ENCODE measurements at places on chromosomes 3 and 15. TPM values are rescaled to one million over a fixed set of nuclear protein-coding genes. Genes with fewer than 3 reads are reported as not detected.

The LRTM1 gene
- total RNA-seq: not detected

The NMB gene
- total RNA-seq: 12.0 TPM

The SPSB4 gene
- total RNA-seq: 0.67 TPM

The RASSF1 gene
- total RNA-seq: 16.6 TPM

The TRH gene
- not detected for total RNA-seq

The MST1R gene
- 6.5 TPM for total RNA-seq

The RAD54L2 gene
- total RNA-seq: 20.5 TPM

The MORC1 gene
- total RNA-seq: not detected

The FBXL2 gene
- 12.6 TPM for total RNA-seq

The SENP7 gene
- total RNA-seq: 15.6 TPM

The TAGLN3 gene
- 3.7 TPM for total RNA-seq

The ATP2B2 gene
- total RNA-seq: not detected

The ISLR gene
- 0.48 TPM for total RNA-seq

The RTP1 gene
- not detected for total RNA-seq

The MYRIP gene
- 0.04 TPM for total RNA-seq

The RBP2 gene
- not detected for total RNA-seq

The EBLN2 gene
- total RNA-seq: 1.1 TPM

The GRK7 gene
- not detected for total RNA-seq

The MRPL46 gene
- total RNA-seq: 22.2 TPM

The RPS17 gene
- 4,593 TPM for total RNA-seq

The ADAMTSL3 gene
- total RNA-seq: 0.67 TPM

The LIPC gene
- total RNA-seq: 1.1 TPM

The TRIM42 gene
- not detected for total RNA-seq

The GABRA5 gene
- not detected for total RNA-seq

The RASL12 gene
- 0.92 TPM for total RNA-seq

The CCNB2 gene
- 15.8 TPM for total RNA-seq

The SRGAP3 gene
- 4.9 TPM for total RNA-seq

The GOLGA8S gene
- not detected for total RNA-seq

The PTPRG gene
- 25.7 TPM for total RNA-seq

The ITIH3 gene
- not detected for total RNA-seq

The P4HTM gene
- 43.2 TPM for total RNA-seq

The FGF12 gene
- total RNA-seq: 3.2 TPM

The SLC2A2 gene
- not detected for total RNA-seq

The BOC gene
- 3.4 TPM for total RNA-seq

The NPAP1 gene
- not detected for total RNA-seq

The ESYT3 gene
- total RNA-seq: 3.5 TPM

The LIPH gene
- total RNA-seq: 2.5 TPM

The NLGN1 gene
- total RNA-seq: 4.5 TPM

The ISLR2 gene
- total RNA-seq: 1.2 TPM

The CHAC1 gene
- total RNA-seq: 86.3 TPM

The TAMM41 gene
- total RNA-seq: 8.6 TPM

The PLAAT1 gene
- 8.4 TPM for total RNA-seq

The PBRM1 gene
- total RNA-seq: 74.2 TPM

The SEMA3G gene
- total RNA-seq: 0.21 TPM

The PDIA5 gene
- total RNA-seq: 18.8 TPM

The IGSF10 gene
- not detected for total RNA-seq

The CDHR4 gene
- not detected for total RNA-seq

Measured in kidney epithelial cell (primary cell).